Activated CD4-positive, alpha-beta memory T cell treated with anti-CD3 and anti-CD28 coated beads, Interleukin-2, amount 10 ng/mL, durations not matched to agents 7 days and 5 days (primary cell): ENCODE measurements at places on chromosomes 12 and 14. TPM values are rescaled to one million over a fixed set of nuclear protein-coding genes. Genes with fewer than 3 reads are reported as not detected.

The OVCH1 gene
- total RNA-seq, result not detected

The BEST3 gene
- not detected for total RNA-seq

The EIF2B1 gene
- total RNA-seq, result 57.0 TPM

The EMP1 gene
- total RNA-seq, result 90.4 TPM

The PTPN6 gene
- total RNA-seq, result 295 TPM

The ANO2 gene
- total RNA-seq, result not detected

The HECTD4 gene
- total RNA-seq, result 39.4 TPM

The ARID2 gene
- 43.9 TPM for total RNA-seq

The CGRRF1 gene
- 13.3 TPM for total RNA-seq

The PLEKHH1 gene
- 0.53 TPM for total RNA-seq

The KRT83 gene
- not detected for total RNA-seq

The TAS2R50 gene
- 0.25 TPM for total RNA-seq

The MMP14 gene
- 2.9 TPM for total RNA-seq

The NELL2 gene
- 10.1 TPM for total RNA-seq

The RNF41 gene
- total RNA-seq, result 35.2 TPM

The NUDT14 gene
- 24.9 TPM for total RNA-seq

The ADCY4 gene
- total RNA-seq, result 4.5 TPM

The LRRC10 gene
- total RNA-seq, result not detected

The CELA1 gene
- total RNA-seq, result not detected

The ANKRD33 gene
- not detected for total RNA-seq

The RACGAP1 gene
- total RNA-seq, result 179 TPM
